8988T (cell line): ENCODE measurements at places on chromosomes 16 and 17.

DNA sequence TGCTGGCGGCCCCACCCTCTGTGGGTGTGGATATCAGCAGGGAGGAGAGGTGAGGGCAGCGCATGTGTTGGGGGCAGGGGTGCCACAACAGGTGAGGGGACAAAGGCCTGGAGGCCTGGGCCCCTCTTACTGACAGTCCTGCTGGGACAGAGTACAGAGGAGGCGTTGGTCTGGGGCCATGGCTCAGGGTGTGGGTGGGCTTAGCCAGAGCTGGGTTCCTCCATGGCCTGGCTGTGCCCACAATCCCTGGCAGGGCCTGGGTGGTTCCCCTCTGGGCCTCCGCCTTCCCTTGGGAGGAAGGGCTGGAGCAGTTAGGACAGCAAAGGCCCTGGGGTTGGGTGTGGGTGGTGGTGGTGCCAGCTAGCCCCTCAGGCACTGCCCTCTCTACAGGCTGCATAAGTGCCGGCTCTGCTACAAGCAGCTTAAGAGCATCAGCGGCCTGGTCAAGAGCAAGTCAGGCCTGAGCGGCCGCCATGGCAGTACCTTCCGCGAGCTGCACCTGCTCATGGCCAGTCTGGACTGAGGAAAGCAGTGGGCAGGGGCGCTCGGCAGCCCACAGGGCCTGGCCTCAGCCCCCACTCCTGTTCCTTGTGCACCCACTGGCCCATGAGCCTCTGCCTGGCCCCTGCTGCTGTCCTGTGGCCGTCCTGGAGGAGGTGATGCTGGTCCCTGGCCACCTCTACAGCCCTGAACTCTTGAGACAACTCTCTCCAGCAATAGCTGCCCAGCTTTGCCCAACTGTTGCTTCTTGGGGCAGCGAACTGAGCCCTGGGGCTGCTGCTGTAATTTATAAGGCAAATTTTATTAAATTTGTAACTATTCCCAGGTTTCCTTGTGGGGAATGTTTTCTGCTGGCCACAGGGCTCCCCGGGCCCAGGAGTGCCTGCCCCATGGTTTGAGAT lies 21.1 kb downstream of the KATNB1 start:
- no peak for DNase-seq

GRCh38 chr17:72193391-72194106 lies 72.7 kb downstream of the SOX9 start:
- DNase-seq: no peak

DNA sequence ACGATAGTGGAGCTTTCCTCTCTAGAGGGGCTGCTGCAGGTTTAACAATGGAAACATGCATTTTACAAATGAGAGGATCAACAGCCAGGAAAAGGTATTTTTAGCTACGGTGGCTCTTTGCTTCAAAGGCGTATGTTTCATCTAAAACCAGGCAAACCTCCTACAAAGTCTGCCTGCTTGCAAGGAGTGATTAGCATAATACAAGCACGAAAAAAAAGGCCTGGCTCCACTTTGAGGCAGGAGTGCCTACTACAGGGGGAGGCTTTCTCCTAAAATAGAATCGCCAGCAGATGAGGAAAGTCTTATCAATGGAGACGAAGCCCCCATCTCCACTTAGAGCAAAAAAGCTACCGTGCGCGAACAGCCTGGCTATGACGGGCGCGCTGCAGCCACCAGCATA lies 27.1 kb upstream of the MTSS2 start:
- DNase-seq: no peak

GRCh38 chr16:55044201-55044975 lies 113.7 kb downstream of the IRX5 start:
- DNase-seq: no peak

- DNase-seq: peak; percentile 80
These were observed 9.2 kb upstream of the CD300A start for GRCh38 chr17:74457146-74457819.

DNA sequence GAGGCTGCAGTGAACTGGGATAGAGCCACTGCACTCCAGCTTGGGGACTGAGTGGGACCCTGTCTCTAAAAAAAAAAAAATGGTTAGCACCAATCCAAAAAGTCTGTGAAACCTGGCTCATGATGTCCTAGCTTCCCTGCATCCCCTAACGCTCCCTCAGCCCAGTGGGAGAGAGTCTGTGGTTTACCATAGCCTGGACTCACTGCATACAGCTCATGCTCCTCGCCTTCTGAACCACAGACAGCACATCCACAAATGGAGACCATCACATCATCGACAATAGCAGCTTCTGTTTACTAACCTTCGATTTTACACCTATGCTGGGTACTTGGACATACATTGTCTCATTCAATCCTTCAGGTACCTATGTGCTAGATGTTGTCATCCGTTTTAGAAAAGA lies 43.6 kb downstream of the NLRC5 start:
- DNase-seq: no peak

DNA sequence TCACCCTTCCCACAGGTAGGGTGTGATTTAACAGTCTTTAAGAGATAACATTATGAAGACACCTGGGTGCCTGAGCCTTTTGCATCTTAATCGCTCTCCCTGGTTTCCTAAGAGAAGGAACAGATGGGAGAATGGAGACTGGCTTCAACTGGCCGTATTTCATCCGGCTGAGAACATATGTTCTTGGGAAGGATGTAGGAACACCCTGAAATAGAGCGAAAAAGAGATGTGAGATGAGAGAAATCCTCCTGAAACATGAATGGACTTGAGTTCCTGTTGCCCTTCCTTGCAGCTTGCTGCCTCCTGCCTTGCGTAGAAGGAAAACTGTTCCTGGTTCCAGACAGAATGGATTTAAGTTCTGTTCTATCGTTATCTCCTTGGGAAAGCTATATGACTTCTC lies 385.4 kb upstream of the RBFOX1 start:
- no peak for DNase-seq

DNA sequence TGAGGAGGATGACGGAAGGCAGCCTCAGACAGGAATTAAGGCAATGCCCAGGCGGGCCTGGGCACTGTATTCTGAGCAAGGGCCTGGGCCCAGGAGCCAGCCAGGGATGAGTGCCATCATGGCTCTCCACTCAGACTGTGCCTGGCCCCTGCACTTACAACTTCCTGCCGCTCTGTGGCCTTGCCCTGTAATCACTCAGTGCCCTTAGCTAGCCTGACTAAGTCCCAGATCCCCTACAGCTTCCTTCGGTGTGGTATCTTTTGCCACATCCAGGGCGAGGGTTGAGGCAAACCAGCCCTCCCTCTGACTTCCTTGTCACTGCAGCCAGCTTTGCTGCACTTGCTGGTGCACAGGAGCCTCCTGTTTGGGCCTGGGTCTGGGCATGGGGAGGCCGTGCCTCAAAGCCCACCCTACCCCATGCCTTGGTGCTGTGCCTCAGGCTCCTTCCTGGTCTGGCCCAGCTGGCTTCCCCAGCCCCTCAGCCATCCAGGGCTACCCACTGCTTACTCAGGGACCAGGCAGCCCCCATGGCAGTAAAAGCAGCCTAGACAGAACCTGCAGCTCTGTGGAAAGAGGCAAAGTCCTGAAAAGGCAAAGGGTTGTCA lies 9.3 kb downstream of the SLC46A1 start:
- no peak for DNase-seq

- no peak for DNase-seq
These were observed 6.3 kb downstream of the PLXDC1 start for GRCh38 chr17:39145143-39145542.

DNA sequence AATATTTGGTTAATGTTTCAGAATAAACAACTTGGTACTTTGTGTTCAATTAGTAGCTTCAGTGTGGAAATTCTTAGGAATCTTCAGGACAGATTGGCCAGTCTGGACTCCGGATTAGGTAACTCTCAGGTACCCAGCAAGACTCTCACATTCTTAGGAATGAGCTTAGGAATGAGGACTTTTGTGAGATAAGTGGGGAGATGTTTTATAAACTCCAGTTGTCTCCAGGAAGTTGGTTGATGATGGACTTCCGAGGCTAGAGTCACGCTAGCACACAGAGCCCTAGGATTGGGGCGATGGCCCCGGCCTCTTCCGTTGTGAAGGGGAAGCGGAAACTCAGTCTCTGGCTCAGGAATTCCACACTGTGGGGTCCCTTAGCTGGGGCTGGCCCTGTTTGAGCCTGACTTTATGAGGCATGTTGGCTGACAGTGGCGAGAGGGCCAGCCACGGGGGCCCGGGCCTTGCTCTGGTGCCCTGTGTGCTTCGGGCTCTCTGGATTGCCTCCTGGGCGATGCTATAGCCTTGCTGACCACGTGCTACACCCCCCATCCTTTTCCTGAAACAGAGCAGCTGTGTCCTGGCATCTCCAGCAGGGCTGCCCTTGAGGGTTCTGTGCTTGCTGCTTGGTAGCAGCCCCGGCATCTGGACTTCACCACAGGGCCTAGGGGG lies 32.4 kb downstream of the RAB11FIP3 start:
- DNase-seq: no peak

DNA sequence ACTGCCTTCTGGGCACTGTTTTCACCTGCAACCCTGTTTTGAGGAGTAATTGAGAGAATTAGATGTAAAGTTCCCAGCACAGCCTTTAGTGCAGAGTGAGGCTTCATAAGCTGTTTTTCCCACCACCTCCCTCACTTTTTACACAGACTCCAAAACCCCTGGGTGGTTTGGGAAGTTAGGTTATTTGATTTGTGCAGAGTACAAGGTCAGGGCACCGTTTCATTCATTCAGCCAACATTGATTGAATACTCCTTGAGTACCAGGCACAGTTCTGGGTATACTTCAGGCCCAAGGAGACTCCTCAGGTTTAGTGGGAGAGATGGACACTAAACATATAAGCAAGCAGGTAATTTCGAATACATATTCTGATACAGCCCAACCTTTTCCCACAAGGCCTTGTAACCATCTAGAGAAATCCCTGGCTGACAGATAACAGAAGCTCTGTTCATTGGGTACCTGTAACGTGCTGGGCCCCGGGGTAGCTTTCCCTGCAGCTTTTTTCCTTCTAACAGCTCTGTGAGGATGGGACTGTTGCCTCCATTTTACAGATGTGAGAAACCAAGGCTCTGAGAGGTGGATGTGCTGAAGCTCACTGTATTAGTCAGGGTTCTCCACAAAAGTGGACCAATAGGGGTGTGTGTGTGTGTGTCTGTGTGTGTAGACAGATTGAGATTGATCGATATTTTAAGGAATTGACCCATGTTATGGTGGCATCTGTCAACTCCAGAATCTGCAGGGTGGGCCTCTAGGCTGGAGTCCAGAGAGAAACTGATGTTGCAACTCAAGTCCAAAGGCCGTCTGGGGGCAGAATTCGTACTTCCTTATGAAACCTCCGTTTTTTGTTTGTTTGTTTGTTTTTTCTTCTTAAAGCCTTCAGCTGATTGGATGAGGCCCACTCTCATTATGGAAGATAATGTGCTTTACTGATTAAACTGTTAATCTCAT lies 234.7 kb downstream of the SNX29 start:
- no peak for DNase-seq

- DNase-seq: no peak
These were observed 13.6 kb upstream of the DHRS7B start for GRCh38 chr17:21113049-21113690.

GRCh38 chr16:27597361-27597760 lies 47.4 kb downstream of the KATNIP start:
- DNase-seq: no peak

GRCh38 chr17:68835071-68835470 lies 120.1 kb downstream of the ABCA8 start:
- DNase-seq: no peak

- DNase-seq: no peak
These were observed 30.9 kb downstream of the SERPINF1 start for GRCh38 chr17:1792495-1793446.

DNA sequence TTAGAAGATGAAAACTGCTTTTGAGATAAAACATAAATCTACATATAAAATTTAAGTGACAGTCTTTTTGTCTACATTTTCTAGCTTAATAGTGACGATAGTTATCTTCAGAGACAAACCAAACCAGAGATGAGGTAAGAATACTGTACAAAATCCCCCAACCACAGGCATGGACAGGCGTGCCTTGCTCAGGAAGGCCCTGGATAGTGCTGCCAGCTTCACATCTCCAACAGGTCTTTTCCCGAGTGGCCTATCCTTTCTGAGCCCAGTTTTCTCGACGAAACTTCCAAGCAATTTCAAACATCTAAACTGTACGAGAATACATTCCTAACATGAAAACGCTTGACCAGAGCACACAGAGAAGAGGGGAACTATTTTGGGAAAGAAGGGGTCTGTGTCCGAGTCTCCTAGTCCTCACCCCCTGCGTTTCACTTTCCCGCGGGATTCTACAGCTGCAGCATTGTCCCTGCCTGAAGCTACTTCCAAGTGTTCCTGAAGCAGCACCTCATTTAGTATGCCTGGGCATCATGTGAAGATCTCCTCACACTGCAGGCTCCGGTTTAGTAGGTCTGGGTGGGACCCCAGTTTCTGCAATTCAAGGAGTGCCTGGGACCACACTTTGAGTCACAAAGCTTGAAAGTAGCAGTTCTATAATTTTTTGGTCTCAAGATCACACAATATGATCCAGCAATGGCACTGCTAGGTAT lies 37.8 kb downstream of the GNA13 start:
- DNase-seq: no peak

DNA sequence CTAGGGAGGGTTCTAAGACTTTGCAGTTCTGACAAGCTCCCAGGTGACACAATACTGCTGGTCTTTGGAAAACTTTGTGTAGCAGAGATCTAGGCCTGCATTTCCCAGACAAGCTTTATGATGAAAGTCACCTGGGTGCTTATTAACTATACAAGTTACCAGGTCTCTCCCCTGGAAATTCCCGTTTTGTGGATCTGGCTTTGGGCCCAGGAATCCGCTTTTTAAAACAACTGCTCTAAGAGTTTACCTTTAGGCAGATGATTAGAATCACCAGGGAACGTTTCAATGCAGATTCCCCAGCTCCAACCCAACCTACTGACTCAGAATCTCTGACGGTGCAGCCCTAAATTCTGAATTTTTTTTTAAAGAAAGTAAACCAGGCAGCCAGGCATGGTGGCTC lies 36.3 kb downstream of the MYH3 start:
- no peak for DNase-seq

GRCh38 chr16:25841761-25842160 lies 150.0 kb downstream of the HS3ST4 start:
- DNase-seq: no peak

- no peak for DNase-seq
These were observed 9.3 kb upstream of the GSDMA start for GRCh38 chr17:39953471-39953888.

GRCh38 chr16:84759061-84759460 lies 59.3 kb downstream of the USP10 start:
- DNase-seq: no peak

GRCh38 chr17:12790249-12791106 lies 1.2 kb downstream of the ARHGAP44 start:
- DNase-seq: no peak

- no peak for DNase-seq
These were observed 87.5 kb downstream of the WSCD1 start for GRCh38 chr17:6157716-6158115.

GRCh38 chr16:84782846-84783245 lies 36.9 kb upstream of the CRISPLD2 start:
- no peak for DNase-seq

- no peak for DNase-seq
These were observed 58.9 kb downstream of the GP2 start for GRCh38 chr16:20268409-20268808.
